ENCODE measurements at places on chromosomes 4 and X.
A peak's percentile ranks its signal among the peaks of the same experiment; 100 is the strongest.

GRCh38 chr4:152193059-152193458, 342.8 kb downstream of the FBXW7 start:
- no peak for DNase-seq

DNA sequence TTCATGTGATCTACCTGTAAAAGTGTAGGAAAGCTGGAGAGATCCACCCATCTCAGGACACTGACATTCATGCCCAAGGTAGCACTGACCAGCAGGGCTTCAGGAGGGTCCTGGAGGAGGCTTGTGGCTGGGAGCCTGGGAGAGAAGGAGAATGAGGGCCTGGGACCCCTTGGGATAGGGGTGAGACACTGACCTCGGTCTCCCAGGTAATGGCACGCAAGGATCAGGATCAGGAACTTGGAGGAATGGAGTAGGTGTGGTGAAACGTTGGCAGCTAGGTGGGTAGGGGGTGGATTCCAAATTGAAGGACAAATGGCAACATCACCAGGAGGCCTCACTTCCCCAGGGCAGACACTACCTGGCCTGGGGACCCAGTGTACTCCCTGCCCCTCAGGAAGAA, 12.4 kb upstream of the RGS12 start:
- no peak for DNase-seq

- no peak for DNase-seq
Measured at GRCh38 chr4:6526156-6526555, 48.8 kb upstream of the MAN2B2 start.

GRCh38 chr4:6002926-6003325, 15.3 kb downstream of the C4orf50 start:
- DNase-seq = no peak

DNA sequence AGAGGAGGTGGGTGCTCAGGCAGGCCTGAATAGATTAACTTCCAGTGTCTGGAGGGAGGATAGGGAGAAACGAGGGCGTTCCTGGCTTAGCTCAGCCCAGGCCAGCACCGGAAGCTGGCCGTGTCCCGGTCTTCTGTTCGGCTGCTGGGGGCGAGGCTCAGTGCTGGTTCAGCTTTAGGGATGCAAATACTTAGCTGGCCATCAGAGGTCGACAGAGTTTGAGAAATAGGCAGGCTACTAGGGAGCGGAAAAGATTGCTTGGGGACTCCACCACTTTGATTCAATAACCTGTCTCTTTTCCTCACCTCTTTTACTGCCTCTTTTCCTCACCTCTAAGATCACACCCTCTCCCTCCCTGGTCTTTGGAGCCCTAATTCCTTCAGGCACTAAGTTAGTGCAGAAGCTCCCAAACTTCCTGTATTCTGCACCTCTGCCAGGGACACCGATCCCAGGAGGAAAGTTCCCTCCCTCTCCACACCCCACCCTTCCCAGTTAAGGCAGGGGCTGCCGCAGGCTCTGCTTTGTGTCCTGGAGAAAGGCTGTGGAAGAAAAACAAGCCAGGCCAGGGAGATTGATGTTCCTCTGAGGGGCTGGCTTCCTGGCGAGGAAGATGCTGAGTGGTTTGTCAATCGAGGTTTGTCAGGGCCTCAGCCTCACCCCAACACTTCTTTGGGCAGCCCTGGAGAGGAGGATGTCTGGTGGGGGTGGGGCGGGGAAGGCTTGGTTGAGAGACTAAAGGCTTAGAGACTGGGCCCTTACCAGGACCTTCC, 6.0 kb upstream of the EFNB1 start:
- peak; percentile 41 for DNase-seq

GRCh38 chr4:67520141-67520540, 25.2 kb downstream of the CENPC start:
- DNase-seq = no peak

DNA sequence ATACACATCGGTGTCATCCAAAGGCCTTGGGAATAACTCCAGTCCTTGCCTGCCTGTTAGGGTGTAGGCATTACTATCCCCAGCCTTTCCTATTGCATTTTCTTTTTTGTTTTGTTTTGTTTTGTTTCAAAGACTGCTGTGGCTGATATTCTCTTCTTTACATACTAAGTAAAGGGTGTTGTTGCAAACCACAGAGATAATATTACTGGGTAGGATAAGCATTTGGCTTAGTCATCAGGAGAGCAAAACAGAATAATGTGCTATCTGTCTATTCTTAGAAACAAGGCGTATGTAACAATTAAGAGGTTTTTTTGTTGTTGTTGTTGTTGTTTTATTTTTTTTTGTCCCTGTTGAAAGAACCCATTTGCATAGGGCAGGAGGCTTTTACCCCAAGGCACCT, 41.8 kb downstream of the UGT2B28 start:
- no peak for DNase-seq

GRCh38 chr4:145954924-145955339, 16.3 kb upstream of the ZNF827 start:
- DNase-seq = no peak

DNA sequence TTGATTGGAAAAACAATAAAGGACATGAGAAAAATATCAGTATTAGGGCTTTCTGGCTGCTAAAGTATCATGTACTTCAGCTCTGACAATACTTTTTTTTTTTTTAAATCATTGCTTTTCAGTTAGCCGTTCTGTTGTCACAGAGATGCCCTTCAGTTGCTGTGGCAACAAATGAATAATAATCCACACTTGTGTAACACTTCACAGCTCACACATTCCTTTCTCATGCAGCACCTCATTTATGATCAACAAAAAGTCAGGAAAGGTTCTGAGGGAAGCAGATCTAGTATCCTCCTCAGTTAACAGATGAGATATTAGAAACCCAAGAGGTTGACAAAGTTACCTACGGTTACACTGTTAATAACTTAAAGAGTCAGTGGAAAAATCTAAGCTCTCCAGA, 444.2 kb upstream of the SLIT2 start:
- no peak for DNase-seq

DNA sequence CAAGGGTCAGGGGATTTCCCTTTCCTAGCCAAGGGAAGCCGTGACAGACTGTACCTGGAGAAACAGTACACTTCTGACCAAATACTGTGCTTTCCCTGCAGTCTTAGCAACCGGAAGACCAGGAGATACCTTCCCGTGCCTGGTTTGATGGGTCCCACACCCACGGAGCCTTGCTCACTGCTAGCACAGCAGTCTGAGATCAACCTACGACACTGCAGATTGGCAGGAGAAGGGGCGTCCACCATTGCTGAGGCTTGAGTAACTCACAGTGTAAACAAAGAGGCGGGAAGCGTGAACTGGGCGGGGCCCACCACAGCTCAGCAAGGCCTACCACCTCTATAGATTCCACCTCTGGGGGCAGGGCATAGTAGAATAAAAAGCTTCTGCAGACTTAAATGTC, 48.7 kb upstream of the SRD5A3 start:
- no peak for DNase-seq

GRCh38 chr4:121514443-121514842, 133.6 kb upstream of the QRFPR start:
- no peak for DNase-seq

DNA sequence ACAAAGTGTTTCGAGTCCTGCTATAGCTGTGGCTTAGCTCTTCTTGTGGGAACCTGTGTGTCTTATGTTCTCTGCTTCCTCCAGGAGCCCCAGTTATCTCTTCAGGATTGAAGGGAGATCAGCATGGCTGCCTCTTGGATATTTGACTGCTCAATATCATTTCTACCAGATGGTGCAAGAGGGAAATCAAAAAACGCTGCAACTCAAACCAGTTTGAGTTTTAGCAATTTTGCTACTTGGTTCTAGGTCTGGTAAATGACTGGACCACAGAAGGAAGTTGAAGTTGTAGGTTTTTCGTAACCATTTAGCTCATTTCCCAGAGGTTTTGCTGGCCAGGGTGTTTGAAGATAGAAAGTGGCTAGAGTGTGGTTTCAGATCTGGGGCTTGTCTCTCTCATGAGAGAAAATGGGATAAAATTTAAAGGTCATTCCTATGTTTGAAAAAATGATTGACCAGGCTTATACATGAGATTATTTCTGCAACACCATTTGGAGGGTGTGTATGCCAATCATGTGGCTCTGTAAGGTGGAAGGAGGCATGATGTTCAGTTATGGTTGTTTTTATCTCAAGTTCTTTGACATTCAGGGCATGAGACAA, 210.4 kb downstream of the SPRY1 start:
- DNase-seq = no peak

DNA sequence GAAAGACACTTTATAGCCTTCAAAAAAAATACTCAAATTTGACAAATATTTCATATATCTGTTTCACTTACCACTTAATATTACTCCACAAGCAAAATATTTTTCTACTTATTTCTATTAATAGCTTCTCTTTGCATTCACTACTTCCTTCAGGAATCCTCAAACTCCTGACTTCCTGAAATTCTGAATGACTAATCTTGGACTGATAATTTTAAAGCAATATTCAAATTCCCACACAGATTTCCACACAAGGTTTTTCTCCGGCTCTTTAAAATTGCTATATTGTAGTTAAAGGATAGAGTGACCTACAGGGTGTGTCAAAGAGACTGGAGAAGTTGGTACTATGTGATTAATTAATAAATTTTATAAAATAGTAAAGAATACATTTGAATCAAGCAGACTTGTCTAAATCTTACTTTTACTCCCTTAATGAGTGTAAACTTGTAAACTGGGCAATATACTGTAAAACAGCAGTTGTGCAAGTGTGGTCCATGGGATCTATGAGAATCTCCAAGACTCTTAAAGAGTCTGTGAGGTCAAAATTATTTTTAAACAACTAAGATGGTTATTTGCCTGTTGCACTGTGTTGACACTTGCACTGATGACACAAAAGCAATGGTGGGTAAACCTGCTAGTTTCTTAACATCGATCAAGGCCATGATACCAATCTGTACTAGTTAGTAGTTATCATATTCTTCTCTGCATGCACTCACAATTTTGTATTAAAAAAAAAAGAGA, 44.5 kb downstream of the ANKRD17 start:
- DNase-seq = peak; percentile 39

DNA sequence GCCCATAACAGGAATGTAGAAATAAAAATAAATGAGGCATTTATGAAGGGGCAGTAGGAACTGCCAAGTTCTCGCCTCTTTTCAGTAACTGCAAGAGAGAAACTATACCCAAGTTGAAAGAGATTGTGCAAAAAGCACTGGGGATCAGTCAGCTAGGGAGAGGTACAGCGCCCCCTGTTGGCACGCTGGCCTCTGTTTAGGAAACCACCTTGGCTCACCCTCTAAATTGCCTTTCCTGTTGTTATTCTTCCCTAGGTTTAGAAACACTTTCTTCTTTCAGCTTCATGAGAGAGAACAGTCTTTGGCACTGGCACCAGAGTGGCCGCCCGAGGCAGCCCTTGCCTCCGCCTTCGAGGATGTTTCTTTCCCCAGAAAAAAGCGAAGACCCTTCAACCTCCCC, 348.5 kb downstream of the MID1IP1 start:
- peak; percentile 41 for DNase-seq

DNA sequence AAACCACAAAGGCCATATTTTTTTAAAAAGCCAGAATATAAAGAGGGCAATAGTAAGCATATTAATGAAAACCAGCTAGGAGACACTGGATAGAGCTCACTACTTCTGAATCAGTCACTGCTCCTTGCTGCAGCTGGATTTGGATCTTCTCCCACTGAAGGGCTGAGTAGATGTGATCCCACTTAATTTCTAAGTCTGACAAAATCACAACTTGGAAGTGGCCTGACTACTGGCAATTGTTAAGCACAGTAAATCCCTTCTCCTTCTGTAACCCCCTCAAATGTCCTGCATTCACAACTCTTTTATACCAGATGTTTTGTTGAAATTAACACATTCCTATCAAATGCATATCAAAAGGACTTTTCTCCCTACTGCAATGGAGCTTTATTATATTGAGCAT, 72.9 kb downstream of the AMMECR1 start:
- no peak for DNase-seq

GRCh38 chr4:39032218-39033085, at the start of gene TMEM156:
TMEM156 (minus strand) TSS chr4:39032409; CDS start chr4:39032313, 96 bp downstream.
- DNase-seq = no peak

- no peak for DNase-seq
Measured at GRCh38 chr4:70515367-70516250, 2.8 kb upstream of the AMTN start.

DNA sequence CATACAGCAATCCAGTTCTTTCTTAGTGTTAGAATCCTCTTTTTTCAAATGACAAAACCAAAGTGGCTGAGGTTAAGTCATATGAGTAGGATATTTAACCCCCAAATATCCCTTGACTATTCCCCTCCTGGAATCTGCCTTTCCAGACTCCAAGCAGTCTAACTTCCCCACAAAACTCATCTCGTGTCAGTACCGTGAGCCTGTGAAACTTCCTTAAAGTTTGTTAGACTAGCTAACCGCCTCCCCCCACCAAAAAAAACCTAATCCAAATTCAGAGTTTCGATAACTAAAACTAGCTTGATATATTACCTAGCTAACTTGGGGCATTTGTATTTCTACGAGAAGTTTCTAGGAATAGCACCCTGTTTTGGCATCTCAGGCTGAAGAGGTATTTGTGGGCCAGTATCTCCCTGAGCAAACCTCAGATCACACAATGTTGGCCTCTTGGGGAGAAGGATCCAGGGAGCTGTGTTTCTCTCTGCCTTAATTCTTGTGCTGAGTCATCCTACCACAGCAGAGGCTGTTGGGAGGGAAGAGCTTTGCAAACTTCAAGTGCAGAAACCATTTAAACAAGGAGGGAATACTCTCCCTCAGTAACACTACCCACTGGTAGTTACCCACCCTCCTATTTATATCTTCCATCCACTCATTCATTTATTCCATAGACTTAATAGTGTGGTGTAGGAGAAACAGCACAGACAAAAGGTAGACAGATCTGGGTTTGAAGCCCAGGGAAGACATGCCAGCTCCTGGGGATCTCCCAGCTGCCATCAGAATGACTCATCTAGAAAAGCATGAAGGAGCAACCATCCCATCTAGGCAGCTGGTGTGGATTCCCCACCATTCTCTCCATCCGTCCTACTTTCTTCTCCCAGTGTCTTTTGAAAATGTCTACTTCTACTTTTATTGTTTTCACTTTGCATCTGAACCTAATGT, 39.3 kb upstream of the TXK start:
- peak; percentile 56 for DNase-seq

GRCh38 chrX:112851806-112852205, 11.2 kb upstream of the AMOT start:
- DNase-seq = no peak

DNA sequence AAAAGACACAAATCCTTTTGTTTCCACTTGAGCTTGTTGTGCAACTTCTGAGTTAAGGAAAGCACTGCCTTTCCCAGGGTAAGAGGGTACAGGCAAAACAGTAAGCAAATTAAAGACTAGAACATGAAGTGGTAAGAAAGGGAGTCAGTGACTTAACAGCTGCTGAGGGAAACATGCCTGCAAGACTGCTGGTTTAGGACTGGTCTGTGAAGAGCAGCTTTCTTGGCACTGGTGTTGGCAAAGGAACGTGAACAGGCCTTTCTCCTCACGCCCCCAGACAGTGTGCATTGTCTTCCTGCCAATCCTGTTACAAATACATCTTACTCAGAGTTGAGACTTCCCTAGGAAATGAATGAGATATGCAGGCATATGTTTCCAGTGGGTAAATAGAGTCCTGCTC, 2.6 kb downstream of the LHFPL1 start:
- no peak for DNase-seq

DNA sequence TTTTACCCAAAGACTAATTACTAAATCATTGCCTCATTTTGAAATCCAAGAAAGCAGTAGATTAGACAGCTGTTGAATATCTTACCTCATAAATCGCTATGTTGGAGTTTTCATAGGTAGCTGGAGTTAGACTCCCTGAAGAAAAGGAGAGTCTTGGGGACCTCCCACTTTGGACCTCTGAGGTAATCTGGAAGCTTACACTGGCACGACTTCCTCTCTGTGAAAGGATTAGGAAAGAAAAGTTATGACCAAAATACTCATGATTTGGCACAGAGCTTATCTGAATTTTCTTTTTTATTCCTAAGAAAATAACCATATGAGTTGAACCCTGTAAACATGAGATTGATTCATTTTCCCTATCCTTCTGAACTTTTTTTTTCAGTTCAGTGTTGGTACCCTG, 40.6 kb downstream of the GUCY2F start:
- DNase-seq = no peak
